ENCODE measurements at places on chromosomes 5 and 9.
A peak's percentile ranks its signal among the peaks of the same experiment; 100 is the strongest.

- no peak for DNase-seq
Measured at GRCh38 chr9:98034593-98035546, 21.7 kb upstream of the NANS start.

- DNase-seq: peak; percentile 17
Measured at GRCh38 chr5:53035868-53036381, 46.8 kb downstream of the ITGA2 start.

- DNase-seq: no peak
Measured at GRCh38 chr9:87551772-87552217, 54.1 kb downstream of the DAPK1 start.

- DNase-seq: no peak
Measured at GRCh38 chr5:4570047-4570995, 569.8 kb upstream of the ADAMTS16 start.

- no peak for DNase-seq
Measured at GRCh38 chr5:72621576-72621975, 114.4 kb upstream of the ZNF366 start.

DNA sequence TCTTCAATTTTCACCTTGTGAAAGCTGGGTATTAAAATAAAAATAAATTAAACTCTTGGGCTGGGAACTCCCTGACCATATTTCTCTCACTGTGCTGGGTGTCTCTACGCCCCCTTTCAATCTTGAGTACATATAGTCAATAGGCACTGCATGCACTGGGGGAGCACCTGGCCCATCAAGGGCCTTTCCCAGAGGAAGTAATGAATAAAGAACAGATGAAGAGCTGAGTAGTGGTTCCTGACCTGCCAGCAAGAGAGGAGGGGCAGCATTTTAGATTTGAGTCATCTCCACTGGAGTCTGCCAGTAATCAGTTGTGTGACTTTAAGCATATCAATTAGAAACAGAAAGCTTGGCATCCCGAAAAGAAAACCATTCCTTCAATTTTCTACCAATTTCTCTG, 6.2 kb downstream of the MAPKAP1 start:
- DNase-seq: no peak

DNA sequence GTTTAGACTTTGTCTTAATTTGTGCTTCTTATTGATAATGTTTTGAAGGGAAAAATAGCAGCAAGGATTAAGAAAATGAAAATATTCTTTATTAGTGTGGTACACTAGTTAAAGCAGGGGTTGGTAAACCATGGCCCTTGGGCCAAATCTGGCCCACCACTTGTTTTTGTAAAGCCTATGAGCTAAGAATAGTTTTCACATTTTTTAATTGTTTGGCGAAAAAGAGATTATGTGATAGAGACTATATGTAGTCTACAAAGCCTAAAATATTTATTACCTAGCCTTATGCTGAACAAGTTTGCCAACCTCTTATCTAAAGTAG, 57.2 kb downstream of the KCNN2 start:
- no peak for DNase-seq

Data from iPS DF 19.7 (cell line).